Pulmonary artery endothelial cell (primary cell): ENCODE measurements at places on chromosomes 6 and 20. TPM values are rescaled to one million over a fixed set of nuclear protein-coding genes. Genes with fewer than 3 reads are reported as not detected.
A peak's percentile ranks its signal among the peaks of the same experiment; 100 is the strongest.

DNA sequence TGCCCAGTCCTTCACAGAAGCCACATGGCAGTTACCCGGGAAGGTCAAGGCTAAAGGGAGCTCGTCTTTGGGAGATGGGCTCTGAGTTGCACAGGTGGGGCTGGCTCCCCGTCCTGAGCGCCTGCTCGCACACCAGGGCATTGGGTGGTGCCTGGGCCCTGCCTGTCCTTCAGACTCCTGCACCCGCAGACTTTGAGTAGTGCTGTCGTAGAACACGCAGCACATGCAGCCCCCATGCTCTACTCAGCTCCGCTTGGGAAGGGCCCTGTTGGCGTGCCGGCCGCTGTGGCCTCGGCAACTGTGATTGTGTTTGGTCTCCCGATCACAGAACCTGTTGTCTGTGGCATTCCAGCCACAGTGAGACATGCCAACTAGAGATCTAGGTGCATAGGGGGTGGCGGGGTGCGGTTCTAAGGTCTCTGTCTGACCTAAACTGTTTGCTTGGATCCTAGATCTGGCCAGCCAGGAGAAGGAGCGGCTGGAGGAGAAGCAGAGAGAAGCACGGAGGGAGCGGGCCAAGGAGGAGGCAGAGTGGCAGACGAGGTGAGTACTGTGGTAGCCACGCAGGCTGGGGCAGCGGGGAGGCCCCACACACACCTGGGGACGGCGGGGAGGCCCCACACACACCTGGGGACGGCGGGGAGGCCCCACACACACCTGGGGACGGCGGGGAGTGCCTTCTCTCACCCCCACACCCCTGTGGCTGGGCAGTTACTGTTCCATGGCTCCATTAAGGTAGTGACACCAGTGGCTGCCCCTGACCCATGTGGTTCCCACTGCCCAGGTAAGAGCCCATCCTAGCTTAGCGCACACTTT is 11.3 kb upstream of the ADRM1 start:
- DNase-seq: no peak

DNA sequence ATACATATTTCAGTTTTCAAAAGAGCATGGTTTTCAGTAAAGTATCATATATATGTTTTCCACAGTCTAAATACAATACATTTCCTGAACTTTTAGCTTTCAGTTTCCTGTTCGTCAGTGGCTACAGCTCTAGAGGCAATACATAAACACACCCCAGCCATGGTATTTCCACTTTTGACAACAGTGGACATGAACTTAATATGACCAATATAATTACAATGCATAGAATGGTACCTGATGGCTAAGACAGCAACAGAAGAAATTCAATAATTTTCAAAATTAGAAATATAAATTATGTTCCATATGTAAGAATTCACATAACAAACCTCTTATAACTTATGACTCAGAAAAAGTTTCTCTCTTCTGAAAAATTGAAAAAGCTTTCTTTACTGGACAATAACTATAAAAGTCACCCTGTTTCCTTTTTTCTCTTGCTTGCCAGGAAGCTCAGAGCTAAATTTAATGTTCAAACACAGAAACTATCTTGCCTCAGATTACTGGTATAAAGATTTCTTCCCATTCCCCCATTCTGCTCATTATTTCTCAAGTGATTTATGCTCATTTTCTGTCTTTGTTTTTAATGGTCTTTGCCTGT is 19.2 kb downstream of the FKBP5 start:
- peak; percentile 69 for DNase-seq

DNA sequence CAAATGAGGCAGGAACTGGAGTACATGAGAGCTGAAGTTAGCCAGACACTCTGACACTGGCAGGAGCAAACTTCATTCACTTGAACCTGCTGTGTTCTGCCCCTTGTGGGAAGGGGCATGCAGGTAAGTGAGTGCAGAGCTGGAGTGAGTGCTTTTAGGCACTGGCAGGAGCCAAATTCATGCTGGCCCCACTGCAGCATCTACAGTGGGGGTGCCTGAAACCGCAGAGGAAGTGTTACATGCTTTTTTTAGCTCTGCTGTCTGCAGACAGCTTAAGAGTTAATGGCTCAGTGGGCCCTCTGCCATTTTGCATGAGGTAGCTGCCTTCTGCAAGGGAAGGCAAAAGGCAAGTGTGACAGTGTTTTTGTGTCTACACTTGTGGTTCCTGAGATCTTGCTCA is 167.9 kb upstream of the SYNCRIP start:
- DNase-seq: no peak

- no peak for DNase-seq
Observed at GRCh38 chr6:14706378-14706929, 539.4 kb upstream of the JARID2 start.

GRCh38 chr20:36827541-36828279 is 48.2 kb upstream of the TLDC2 start:
- DNase-seq: no peak

DNA sequence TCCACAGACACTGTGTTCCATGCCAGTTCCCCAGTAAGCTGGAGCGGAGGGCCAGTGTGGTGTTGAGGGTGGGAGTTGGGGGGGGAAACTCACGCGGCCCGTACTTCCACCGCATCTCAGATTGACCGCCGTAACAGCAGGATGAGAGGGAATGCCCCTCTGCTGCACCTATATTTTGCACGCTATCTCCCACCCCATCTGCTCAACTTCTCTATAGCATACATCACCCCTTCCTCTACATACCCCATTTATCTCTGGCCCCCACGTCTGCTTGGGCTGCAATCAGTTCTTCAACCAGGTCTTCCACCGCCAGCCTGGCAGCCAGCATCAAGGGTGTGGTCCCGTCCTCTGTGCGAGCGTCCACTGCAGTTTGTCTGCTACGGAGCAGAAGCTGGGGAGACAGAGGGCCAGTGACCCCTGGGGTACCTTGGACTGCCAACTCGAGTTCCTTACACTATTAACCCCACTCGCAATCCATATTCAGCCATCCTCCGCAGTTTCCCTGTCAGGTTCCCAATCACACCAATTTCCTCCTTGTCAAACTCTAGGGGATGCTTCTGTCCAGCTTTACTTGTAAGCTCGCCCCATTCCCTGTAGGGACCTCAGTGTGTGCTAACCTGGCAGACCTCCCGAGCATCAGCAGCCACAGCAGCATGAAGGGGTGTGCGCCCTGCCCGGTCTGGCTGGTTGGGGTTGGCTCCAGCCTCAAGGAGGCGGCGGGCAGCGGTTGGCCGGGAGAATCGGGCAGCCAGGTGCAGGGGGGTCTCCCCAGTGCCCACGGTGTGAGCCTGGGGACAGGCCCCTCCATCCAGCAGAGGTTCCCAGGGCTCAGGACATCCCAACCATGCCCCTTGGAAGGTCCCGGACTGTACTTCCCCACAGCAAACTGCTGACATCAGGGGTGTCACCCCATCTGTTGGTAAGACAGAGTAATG is 4.5 kb upstream of the GPSM3 start:
- DNase-seq: no peak

- DNase-seq: no peak
Observed at GRCh38 chr6:117906507-117906957, 532 bp upstream of the SLC35F1 start.

DNA sequence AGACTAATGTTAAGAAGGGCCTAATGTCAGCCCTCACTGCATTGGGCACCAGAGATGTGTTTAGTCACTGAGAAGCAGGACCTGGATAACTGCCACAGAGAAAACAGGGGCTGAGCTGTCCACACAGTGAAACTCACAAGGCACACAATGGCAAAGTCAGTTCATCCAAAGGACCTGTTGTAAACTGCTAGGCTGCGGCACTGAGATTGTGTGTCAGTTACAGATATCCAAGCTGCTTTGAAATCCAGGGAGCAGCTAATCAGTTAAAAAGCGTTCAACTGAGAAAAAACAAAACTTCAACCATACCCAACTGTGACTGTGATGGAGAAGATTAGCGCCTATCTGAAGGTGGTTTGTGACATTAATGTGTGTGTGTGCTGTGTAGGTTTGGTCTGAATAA is 27.8 kb upstream of the TMEM14A start:
- no peak for DNase-seq

DNA sequence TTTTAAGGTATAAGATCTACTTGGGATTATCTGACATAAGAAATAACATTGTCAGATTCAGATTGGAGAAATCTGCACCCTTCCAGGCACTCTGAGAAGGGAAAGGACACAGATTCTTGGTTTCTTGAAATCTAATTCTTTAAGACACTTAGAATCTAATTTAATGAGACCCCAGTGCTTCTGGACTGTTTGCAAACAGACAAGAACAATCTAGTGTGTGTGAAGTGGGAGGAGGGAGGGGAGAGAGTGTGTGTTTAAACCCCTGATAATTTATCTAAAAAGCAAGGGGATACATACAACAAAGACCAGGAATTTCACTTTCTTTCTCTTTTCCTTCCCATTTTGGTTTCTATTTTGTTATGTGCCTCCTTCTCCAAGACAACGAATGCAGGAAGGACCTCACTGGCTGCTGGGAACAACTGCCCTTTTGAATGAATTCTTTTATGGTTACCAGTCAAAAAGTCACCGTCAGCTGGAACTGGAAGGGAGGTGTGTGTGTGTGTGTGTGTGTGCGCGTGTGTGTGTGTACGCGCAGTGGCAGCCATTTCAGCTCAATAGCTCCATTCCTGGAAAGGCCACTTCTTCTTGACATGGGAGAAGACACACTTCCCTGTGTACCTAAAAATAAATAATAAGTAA is 129.4 kb downstream of the BCAS1 start:
- peak; percentile 70 for DNase-seq

DNA sequence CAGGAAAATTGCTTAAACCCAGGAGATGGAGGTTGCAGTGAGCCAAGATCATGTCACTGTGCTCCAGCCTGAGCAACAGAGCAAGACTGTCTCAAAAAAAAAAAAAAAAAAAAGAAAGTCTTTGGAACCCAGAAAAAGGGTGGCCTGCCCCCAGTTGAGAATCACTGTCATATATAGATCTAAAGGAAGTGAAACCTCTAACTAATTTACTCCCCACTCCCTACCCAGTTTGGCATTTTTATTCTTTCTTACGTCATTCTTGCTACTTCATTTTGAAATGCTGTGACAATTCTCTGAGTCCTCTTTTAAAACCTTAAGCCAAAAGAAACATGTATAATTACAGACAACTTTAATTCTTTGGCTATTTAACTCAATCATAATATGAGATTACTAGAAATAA is 254.8 kb downstream of the CDC5L start:
- DNase-seq: no peak

DNA sequence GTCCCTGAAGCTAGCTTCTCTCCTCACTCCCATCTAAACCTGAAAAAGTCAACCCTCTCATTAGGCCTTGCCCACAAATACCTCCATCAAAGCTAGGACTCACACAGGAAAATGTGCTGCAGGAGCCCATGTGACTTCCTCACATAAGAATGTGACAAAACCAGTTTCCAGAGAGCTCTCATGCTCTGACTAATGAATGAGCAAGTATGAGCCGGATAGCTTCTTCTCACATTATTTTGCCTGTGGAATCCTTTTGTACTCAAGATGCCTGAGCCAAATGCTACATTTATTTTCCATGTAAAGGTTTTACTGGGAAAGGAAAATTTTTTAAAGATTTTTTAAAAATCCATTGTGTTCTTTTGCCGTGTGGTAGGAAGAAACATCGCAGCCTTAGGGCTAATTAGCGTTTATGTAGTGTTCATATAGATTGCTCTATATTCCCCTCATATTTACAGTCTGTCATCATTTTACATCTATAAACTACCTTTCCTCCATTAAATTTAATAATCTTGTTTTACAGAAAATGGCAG is 68.6 kb upstream of the CCN6 start:
- DNase-seq: peak; percentile 52

- peak; percentile 66 for DNase-seq
Observed at GRCh38 chr6:55528624-55529023, 50.4 kb downstream of the HMGCLL1 start.

GRCh38 chr20:50304501-50304856 is 113.8 kb downstream of the CEBPB start:
- DNase-seq: no peak

DNA sequence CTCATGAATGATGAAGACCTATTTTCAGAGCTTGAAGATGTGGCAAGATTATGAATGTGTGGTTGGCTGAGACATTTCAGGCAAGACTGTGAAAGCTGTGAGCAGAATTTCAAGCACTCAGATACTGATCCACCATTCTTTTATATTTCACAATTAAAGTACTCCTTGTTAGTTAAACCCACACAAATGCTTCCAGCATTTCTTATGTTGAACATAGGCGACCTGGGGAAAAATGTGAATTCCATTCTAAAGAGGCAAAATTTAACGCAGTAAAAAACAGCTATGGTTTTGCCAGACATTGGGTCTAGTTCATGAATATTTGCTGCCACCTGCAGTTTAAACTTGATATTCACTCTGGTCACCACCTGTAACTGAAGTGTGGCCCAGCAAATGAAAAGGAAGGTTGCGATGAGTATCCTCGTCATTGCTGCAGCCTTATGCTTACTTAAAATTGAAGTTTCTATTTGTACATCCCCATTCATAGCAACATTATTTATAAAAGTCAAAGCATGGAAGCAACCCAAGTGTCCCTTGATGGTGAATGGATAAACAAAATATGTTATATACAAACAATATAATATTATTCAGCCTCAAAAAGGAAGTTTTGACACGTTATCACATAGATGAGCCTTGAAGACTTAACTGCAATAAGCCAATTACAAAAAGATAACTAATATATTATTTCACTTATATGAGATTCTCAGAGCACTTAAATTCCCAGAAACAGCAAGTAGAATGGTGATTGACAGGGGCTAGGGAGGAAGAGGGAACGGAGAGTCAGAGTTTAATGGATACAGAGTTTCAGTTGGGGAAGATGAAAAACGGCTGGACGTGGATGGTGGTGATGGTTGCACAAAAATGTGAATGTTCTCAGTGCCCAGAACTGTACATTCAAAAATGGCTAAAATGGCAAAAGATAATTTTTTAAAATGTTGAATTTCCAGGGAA is 32.4 kb upstream of the FAM184A start:
- no peak for DNase-seq

- no peak for DNase-seq
Observed at GRCh38 chr20:51108638-51109363, 85.9 kb upstream of the KCNG1 start.

GRCh38 chr6:6379573-6379972 is 59.1 kb upstream of the F13A1 start:
- DNase-seq: no peak

- no peak for DNase-seq
Observed at GRCh38 chr20:4728120-4728760, 6.5 kb downstream of the PRND start.

GRCh38 chr6:98957450-98957849 is 9.7 kb upstream of the FBXL4 start:
- peak; percentile 88 for DNase-seq

DNA sequence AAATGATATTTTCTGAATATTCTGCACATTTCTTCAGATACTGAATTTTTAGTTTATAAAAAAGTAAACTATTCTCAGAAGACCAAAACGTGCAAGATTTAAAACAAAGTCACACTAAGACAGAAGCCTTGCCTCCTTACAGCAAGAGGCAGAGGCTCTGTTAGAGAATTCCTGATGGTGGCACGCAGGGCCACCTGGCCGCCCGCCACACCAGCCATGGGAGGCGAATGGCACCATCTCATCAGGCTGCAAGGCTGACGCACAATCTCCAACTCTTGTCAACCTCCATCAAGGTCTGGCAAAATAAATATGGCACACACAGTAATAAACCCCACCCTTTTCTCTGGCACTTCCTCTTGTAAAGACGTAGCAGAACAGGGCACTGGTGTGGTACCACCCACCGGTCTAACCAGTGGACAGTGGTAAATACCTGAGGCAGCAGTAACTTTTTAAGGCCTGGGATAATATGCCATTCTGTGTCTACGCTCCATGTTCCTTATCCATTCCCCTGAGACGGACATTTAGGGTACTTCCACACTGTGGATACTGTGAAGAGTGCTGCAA is 111.4 kb downstream of the WDR27 start:
- DNase-seq: no peak

- DNase-seq: no peak
Observed at GRCh38 chr6:72905705-72906478, 284.0 kb downstream of the KCNQ5 start.

The PGK2 gene
- total RNA-seq: not detected in 2 replicates

The LHFPL5 gene
- total RNA-seq: not detected in 2 replicates

The APOBEC2 gene
- not detected in 2 replicates for total RNA-seq

The ABHD16B gene
- total RNA-seq: not detected in 2 replicates
